Naive thymus-derived CD4-positive, alpha-beta T cell (primary cell): ENCODE measurements at places on chromosomes 13 and 19. TPM values are rescaled to one million over a fixed set of nuclear protein-coding genes. Genes with fewer than 3 reads are reported as not detected.

DNA sequence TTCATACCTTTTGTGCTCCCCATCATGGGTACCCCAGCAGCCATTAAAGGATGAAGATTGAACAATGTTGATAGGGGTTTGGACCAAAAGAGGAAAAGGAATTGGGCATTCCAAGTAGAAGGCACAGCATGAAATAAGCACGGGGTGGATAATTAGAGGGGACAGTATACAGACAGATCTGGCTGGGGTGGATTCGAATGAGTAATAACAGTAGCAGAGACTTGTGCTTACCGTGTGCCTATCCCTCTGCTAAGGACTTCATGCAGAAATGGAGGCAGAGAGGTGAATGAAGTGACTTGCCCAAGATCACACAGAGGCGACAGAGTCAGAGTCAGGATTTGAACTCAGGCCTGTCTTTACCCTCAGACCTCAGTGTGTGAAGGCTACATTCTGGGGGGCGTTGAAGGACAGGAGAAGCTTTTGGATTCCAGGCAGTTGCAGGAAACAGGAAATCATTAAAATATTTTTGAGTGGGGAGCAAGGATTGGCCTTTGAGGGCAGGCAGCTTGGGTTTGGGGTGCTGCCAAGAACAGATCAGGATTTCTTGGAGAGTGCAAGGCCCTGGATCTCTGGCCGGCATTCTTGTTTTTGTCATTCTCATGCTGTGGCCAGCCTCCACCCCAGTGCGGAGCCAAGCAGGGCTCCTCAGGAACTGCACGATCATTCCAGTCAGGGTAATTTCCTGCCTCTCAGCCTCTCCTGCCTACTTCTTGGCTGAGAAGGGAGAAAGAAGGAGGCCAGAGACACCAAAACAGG is 18.7 kb downstream of the PAF1 start:
- DNase-seq, result no peak
- peaks cover 75% of the 10 kb centered on the region for H3K36me3 ChIP-seq
- no peak overlapping the region for H3K27ac ChIP-seq
- H3K4me3 ChIP-seq, result no peak overlapping the region
- H3K4me1 ChIP-seq, result no peaks in the 10 kb centered on the region

DNA sequence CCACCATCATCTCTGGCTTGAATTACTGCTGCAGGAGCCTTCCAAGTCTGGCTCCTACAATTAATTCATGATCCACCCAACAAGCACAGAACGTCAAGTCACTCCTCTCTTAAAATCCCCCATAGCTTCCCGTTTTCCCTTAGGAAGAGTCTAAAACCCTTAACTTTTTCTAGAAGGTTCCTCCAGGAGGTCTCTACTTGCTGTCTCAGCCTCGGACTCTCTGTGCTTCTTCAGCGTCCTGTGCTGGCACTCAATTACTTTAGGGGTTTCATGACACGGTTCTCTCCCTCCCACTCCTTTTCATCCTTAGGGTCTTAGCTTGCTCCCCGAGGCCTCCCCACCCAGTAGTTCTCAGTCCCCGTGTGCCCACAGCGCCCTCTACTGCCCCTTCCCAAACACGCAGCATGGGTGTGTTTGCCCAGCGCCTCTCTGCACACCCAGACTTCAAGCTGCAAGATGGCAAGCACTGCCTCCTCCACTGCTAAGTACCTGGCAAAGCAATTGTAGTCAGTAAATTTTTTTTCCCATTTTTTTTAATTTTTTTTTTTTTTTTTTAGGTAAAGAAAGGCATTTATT is 25.8 kb upstream of the MAP3K10 start:
- no peak overlapping the region for H3K27ac ChIP-seq
- peaks cover 18% of the 10 kb centered on the region for H3K4me1 ChIP-seq
- DNase-seq, result peak; percentile 60
- H3K4me3 ChIP-seq, result no peak overlapping the region

- H3K4me1 ChIP-seq, result no peaks in the 10 kb centered on the region
- H3K27ac ChIP-seq, result no peak overlapping the region
- no peaks in the 10 kb centered on the region for H3K36me3 ChIP-seq
- no peak for DNase-seq
Observed at GRCh38 chr13:27962128-27962841, 6.8 kb downstream of the CDX2 start.

The PINLYP gene
- total RNA-seq, result 1.1 TPM

GRCh38 chr13:58655086-58655485 is 1023.5 kb downstream of the PCDH17 start:
- no peak overlapping the region for H3K4me3 ChIP-seq
- H3K36me3 ChIP-seq, result no peaks in the 10 kb centered on the region
- no peak for DNase-seq
- no peaks in the 10 kb centered on the region for H3K4me1 ChIP-seq
